CD4-positive, alpha-beta T cell treated with Interleukin-15 for 4 hours (primary cell): ENCODE measurements at places on chromosomes 2 and 18.
A peak's percentile ranks its signal among the peaks of the same experiment; 100 is the strongest.

DNA sequence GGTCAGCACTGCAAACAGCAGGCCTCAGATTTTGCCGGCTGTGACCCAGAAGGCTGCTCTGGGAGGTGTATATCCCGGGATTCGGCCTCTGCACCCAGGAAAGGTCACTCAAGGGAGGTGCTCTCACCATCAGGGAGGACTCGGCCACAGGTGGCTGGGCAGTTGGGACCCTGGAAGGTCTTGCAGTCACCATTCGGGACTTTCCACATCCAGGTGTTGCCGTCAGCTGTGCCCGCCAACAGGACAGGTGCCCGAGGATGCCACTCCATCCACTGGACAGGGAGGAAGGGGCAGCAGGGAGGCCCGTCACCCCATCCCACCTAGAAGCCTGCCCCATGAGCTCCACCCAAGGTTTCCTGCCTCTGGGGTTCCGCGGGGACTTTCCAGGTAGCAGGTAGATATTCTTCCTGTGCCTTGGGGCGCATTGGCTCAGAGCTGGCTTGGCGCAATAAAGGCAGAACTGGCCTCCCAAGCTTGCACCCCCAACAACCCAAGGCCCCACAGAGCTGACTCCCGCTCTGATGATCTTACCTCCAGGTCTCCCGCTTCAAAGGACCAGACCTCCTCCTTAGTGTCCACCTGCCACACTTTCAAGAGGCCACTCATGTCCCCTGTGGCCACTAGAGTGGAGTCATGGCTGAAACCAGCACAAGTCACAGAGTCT is 3.5 kb downstream of the AAMP start:
- DNase-seq, result no peak

DNA sequence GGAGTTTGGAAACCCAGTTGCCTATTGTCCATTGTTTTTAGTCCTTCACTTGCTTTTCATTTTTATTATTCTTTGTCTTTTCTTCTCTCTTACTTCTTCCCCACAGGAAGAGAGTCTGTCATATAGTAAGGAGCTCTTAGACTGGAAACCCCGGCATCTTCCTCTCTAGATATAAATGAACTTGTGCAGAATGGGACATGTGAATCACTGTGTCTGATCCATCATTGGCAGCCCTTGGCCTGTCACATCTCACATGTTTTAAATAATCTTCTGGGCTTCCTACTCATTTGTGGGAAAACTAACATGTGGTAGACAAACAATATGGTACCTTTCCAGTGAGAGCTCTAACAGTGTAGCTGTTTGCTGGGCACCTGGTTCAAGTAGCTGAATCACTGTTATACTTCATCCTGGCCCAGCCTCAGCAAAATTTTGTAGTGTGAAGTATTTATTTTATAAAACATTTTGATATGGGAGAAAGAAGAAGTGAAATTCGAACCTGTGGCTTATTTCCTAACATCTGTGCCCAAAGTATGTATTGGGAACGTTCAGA is 112.8 kb downstream of the PHLPP1 start:
- DNase-seq, result no peak

GRCh38 chr18:52850031-52850560 is 510.1 kb downstream of the DCC start:
- DNase-seq, result no peak

- no peak for DNase-seq
These were observed 148.5 kb downstream of the TTC32 start for GRCh38 chr2:19753314-19753713.

GRCh38 chr2:207746131-207746530 is 23.6 kb downstream of the FZD5 start:
- peak; percentile 42 for DNase-seq

DNA sequence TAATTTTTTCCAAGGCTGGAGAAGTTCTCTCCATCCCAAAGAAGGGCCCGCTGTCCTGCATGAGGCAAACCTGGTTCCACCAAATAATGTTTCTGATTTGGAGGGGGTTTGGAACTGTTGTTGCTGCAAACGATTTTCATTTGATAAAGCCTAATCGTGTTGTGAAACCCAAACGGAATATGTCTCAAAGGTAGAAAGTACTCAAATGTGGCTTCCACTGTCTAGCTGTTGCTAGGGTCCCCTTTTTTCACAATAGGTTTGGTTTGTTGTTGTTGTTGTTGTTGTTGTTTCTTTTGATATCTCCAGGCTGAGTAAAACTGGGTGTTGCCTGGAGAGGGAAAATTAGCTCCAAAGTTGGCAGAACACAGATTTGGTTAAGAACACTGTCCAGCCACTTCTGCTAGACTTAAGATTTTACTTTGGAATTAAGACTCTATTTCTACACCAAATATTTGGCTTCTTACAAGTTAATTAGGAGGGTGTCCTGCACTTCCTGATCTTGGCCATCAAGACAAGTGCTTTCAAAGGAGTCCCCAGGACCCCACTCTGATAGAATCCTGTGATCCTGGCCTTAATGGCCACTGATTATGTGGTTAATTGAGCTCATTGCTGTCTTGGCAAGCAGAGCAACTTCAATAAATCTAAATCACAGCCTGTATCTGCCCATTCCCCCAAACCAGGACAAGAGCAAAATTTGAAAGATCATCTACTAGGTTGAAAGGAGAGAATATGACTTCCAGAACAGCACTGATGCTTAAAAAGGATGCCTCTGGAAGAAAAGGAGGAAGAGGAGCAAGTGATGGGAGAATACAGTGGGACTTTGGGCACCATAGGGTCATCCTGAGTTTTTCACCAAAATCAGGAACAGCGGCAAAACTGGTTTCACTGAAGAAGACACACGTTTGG is 3.3 kb upstream of the HOXD13 start:
- no peak for DNase-seq

DNA sequence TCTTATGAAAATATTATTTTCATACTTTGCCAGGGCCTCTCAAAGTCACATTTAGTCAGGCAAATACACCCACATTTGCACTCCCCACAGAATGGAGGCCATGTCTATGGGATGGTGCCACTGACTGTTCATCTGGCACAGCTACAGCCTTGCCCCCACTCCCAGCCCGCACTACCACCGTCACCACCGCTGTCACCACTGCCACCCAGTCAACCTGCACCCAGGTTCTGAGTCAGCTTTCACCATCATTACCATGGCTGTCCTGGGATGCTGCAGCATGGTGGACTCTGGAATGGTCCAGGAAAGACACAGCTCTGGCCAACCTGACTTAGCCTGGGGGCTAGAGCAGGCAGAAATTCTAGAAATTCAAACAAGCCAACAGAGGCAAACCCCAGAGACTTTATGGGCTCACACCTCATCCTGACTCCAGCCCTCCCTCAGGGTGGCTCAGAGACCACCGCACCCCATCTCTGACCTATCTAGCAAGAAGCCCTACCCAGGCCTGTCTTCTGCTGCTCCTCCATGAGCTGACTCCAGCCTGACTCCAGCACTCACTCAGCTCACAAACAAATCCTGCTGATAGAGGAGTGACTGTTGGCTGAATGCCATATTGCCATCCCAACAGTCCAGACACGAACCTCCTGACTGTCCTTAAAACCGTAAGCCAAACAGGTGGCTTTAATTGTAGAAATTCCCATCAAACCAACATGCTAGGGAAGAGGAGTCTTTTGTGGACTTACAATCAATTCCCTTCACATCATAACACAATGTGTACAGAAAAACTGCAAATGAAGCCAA is 28.0 kb downstream of the DNER start:
- no peak for DNase-seq

DNA sequence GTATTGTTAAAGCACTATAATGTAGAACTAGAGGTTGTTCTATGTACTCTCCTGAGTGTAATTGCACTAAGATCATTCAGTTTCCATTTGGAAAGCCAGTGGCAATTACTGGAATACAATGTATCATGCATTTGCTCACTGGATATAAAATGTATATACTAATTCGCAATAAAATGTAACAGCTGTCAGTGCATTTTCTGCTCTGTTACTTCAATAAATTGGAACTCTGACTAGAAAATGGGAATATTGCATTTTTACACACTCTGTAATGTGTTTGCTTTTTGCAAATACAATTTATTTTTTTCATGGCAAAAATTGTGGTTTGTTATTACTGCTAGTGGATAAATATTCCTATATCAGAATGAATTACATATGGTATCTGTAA is 893.8 kb upstream of the POU3F3 start:
- DNase-seq, result no peak

GRCh38 chr2:17747684-17748452 is 5.7 kb downstream of the SMC6 start:
- no peak for DNase-seq

DNA sequence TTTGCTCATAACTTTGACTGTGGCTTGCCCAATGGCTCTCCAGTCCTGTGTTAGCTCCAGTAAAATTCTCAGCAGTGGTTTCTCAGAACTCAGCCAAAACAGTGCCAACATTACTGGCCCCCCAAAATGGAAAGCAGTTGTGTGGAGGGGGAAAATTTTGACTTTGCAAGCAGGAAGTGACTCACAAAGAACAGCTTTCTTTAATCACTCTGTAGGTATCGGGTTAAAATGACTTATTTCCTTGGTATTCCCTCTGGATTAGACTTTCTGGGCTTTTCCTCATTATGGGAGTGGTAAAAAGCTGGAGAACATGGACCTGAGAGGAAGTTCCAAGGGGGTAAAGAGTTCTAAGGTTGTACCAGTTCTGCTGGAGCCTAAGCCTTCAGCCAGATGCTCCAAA is 175.7 kb upstream of the RND3 start:
- DNase-seq, result no peak

DNA sequence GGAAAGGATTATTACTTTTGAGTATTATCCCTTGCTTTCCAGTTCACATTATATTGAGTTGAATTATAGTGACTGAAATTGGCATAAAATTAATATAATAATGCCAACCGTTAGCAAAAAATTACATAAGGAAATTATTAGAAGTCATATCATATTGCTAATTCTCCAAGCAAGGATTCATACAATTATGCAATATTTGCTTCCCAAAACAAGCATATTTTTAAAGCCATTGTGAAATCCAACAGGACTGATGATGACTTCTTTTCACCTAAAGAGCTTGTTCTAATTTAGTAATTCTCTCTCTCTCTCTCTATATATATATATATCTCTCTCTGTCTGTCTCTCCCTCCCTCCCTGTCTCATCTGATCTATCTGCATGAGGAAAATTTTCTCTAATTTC is 283.5 kb downstream of the DSEL start:
- DNase-seq, result no peak

- DNase-seq, result no peak
These were observed 36.0 kb downstream of the PHLPP1 start for GRCh38 chr18:62751341-62751821.

DNA sequence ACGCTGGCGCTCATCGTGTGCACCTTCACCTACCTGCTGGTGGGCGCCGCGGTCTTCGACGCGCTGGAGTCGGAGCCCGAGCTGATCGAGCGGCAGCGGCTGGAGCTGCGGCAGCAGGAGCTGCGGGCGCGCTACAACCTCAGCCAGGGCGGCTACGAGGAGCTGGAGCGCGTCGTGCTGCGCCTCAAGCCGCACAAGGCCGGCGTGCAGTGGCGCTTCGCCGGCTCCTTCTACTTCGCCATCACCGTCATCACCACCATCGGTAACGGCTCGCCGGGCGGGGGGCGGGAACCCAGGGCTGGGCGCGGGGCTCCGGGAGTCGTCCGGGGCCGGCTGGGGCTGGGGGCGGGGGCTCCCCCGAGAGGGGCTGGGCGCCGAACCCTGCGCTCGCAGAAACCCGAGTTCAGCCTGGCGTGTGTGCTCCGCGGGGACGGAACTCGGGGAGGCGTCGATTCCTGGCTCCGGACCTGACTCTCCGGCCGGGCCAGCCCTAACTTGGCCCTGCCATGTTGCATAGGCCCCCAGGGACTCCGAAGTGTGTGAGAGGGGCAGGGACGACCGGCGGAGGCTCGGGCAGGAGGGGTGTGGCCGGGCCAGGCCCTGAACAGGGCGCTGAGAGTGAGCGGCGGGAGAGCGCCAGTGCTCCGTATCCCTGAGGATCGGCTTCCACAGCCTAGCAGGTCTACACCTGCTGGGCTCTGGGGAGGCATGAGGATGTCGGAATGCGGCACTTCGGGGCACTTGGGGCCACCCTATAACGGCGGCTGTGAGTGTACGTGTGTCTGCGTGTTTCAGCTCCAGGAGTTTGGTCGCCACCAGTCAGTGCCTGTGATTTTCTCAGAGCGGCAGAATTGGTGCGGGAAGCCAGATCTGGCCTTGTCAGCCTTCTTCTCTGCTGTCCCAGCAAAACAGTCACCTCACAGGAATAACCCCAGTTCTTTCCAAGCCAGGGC is 651 bp downstream of the KCNK3 start:
- no peak for DNase-seq

- no peak for DNase-seq
These were observed 60.0 kb downstream of the IRS1 start for GRCh38 chr2:226739545-226740030.

GRCh38 chr2:22281033-22281432 is 1103.9 kb upstream of the KLHL29 start:
- DNase-seq, result no peak

GRCh38 chr2:23096906-23097602 is 287.9 kb upstream of the KLHL29 start:
- no peak for DNase-seq

- no peak for DNase-seq
These were observed 40.9 kb downstream of the GORASP2 start for GRCh38 chr2:170969872-170970496.

DNA sequence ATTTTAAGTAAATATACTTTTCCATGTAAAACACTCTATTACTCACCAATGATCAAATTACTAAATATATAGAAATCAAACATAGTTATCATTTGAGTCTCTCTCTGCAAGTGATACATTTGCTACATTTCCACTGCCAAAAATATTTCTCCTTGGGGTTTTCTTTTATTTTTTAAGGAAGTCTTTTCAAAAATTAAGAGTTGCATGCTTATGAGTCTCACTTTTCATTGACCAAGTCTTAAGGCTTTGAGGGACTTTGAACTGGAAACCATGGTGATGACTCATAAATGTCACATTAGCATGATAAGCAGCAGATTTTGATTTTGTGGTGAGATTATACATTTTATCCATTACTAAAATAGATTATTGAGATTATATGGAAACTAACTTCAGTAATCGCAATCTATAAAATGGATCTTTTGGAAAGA is 152.9 kb downstream of the FAM124B start:
- no peak for DNase-seq

GRCh38 chr2:170813611-170814532 is 2.8 kb upstream of the GAD1 start:
- no peak for DNase-seq

DNA sequence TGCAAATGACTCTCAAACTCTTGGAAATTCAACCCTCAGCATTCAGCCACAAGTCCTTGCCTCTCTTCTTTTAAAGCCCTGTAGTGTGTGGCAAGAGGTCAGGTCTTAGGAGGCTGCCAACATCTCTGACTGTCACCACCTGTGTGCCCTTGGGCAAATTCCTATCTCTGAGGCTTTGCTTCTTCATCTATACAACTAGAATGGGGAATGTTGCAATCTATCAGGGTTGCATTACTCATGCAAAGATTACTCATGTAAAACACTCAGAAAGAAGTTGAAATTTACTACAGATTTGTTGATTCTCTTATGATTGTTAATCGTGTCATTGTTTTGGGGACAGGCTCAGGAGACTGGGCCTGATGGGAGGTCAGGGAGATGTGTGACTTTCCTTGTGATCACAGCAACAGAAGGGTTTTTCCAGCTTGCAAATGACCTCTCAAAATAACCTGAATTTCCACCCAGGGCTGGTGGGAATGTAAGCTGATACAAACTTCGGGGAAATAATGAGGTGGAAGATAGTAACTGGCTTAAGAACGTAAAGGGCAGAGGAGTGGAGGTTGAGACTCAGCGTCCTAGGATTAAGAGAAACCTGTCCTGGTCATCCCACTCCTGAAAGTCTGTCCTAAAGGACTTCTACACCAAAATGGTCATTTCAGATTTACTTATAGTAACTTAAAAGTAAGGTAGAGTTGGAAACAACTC is 32.1 kb upstream of the SIGLEC15 start:
- DNase-seq, result no peak
